Activated B cell treated with CpG ODN at 0.5 μM for 24 hours (primary cell): ENCODE measurements at places on chromosomes 6 and 20. TPM values are rescaled to one million over a fixed set of nuclear protein-coding genes. Genes with fewer than 3 reads are reported as not detected.

Gene EZR
- 488 and 489 TPM in 2 replicates for total RNA-seq

Gene SIM1
- not detected in 2 replicates for total RNA-seq

Gene GLP1R
- total RNA-seq = not detected in 2 replicates

Gene TPMT
- 2.7 and 3.1 TPM in 2 replicates for total RNA-seq

Gene DEFB112
- total RNA-seq = not detected in 2 replicates

Gene BNIP5
- 0.10 and 0.11 TPM in 2 replicates for total RNA-seq

Gene CRNKL1
- 21.3 and 22.3 TPM in 2 replicates for total RNA-seq

Gene DDRGK1
- 37.1 and 46.1 TPM in 2 replicates for total RNA-seq

Gene TAB2
- total RNA-seq = 62.8 and 69.0 TPM in 2 replicates

Gene TRIM10
- not detected in 2 replicates for total RNA-seq

Gene BPIFB1
- not detected in 2 replicates for total RNA-seq
